ENCODE measurements at places on chromosomes 6 and 20.

GRCh38 chr6:158667360-158667981 is 17.6 kb downstream of the SYTL3 start:
- DNase-seq: no peak

- DNase-seq: no peak
These were observed 2.6 kb upstream of the GID8 start for GRCh38 chr20:62935204-62935967.

- no peak for DNase-seq
These were observed 24.4 kb downstream of the PCMTD2 start for GRCh38 chr20:64279826-64280459.

DNA sequence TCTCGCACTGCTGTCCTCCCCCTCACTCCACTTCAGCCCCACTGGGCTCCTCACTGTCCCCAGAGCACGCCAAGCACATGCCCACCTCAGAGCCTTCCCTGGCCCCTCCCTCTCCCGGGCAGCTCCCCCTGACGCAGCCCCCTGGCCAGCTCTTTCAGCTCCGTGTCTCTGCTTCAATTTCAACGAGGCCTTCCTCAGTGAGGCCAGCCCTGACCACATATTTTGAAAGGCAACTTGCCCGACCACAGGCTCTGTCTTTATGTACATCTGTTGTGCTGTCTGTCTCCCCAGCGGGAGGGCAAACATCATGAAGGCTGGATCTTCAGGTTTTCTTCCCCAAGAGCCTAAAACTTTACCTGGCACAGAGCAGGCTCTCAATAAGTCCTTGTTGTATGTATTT is 44.6 kb downstream of the JPH2 start:
- no peak for DNase-seq

GRCh38 chr6:16402581-16402900 is 164.2 kb downstream of the GMPR start:
- no peak for DNase-seq

DNA sequence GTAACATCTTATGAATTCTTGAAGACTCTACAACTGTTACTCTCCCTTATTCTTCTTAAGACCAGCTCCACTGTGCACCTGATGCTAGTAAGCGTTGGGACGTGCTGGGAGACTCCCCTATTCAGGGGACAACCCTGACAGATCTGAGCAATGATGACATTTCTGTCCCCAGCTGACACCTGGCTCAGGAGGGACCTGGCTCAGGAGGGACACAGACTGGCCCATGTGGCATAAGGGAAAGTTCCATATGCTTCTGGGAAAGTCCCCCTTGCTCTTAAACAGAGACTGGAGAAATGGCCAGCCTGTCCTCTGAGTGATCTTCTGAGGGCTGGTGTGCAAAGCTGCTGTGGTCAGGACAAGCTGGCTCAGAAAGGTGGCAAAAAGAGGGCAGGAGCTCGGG is 10.0 kb upstream of the CD93 start:
- DNase-seq: no peak

DNA sequence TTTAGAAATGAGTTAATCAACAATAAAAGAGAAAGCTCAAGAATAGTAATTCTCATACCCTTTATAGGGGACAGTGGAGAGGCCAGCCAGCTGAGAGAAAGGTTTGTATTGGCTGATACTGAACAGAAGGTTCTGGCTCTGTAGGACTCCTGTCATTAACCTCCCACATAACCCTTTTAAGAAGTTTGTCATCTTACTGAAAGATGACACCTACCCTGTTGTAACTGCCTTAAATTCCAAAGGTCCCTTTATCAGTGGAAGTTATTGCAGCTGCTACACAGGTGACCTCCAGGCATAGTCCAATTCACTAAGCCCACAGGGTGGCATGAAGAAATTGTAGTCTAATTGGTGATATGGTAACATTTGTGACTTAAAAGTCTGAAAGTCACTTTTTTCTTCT is 790.1 kb downstream of the TENT5A start:
- no peak for DNase-seq

DNA sequence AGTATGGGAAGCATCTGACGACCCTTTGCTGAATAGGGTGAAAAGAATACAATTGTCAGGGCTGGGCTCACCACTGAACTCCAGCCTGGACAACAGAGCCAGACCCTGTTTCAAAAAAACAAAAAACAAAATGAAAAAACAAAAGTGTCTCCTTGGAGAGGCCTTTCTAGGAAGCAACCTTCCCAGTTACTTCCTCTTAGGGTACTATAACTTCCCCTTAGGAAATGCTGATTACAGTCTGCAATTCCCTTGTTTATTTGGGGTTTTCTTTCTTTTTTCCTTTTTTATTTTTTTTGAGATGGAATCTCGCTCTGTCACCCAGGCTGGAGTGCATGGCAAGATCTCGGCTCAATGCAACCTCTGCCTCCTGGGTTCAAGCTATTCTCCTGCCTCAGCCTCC is 20.5 kb upstream of the TTPAL start:
- no peak for DNase-seq

GRCh38 chr20:44475372-44475693 is 341 bp upstream of the TTPAL start:
- DNase-seq: no peak

DNA sequence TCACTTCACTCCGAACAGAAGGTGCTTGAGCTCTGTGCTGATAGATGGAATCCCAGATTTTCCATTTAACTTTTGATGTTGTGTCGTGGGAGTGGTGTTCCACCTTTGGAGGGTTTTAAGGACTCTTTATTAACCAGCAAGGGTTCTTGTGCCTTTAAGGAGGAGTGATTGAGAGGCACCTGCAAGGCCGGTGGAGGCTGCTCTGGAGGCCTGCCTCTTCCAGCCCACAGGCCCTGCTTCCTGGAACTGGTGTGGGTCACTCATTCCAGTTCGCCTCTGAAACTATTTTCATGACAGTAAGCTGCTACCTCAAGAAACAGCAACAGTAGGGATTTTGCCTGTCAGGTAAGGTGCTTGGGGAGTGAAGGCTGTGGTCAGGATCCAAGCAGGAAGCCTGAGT is 58.8 kb upstream of the APCDD1L start:
- DNase-seq: no peak

GRCh38 chr20:47161411-47161810 is 195.1 kb downstream of the ZMYND8 start:
- DNase-seq: no peak

GRCh38 chr6:118724211-118724610 is 72.8 kb upstream of the CEP85L start:
- no peak for DNase-seq

DNA sequence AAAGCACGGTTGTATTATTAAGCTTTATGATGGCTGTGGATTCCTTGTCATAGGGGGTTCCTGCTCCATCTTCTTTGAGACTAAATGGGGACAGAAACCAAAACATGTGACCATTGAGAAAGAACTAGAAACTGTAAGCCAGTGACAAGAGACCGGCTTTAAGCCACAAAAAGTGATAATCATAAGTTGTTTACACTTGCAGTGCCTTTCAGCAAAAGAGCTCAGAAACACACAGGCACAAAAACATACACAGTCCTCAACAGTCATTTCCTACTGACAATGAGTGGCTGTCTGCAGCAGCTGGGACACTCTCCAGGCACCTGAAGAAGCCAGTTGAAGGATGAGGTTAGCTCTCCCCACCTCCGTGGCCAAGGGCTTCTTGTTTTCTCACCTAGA is 20.0 kb upstream of the UBE2J1 start:
- no peak for DNase-seq

GRCh38 chr6:64252256-64252655 is 616.7 kb downstream of the PHF3 start:
- no peak for DNase-seq

GRCh38 chr6:42197555-42198362 is 3.0 kb upstream of the GUCA1B start:
- peak; percentile 36 for DNase-seq

GRCh38 chr6:41494212-41495110 is 51.7 kb upstream of the FOXP4 start:
- DNase-seq: no peak

DNA sequence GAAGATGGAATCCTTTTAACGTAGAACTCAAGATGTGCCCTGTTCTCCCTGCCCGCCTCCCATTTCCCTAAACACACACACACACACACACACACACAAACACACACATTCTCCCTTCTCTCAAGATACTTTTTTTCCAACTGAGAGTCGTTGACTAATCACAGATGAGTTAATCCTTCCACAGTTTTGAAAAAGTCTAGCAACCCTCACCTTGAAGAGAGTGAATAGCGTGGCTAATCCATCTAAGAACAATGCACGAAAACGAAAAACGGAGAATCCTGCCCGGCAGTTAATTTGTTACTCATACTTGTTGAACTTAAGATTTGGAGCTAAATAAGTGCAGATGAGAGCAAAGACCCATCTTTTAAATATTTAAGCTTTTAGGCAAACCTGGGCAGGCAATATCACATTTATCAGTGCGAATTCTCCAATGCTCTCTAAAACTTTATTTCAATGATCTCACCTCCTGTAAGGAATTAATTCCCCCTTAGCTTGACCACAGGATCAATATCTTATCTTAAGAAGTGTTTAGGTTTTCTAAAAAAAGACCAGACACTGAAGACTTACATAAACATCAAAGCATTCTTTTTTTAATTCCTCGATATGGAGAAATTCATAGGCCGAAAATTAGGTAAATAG is 1.1 kb downstream of the AGPAT4 start:
- DNase-seq: no peak

DNA sequence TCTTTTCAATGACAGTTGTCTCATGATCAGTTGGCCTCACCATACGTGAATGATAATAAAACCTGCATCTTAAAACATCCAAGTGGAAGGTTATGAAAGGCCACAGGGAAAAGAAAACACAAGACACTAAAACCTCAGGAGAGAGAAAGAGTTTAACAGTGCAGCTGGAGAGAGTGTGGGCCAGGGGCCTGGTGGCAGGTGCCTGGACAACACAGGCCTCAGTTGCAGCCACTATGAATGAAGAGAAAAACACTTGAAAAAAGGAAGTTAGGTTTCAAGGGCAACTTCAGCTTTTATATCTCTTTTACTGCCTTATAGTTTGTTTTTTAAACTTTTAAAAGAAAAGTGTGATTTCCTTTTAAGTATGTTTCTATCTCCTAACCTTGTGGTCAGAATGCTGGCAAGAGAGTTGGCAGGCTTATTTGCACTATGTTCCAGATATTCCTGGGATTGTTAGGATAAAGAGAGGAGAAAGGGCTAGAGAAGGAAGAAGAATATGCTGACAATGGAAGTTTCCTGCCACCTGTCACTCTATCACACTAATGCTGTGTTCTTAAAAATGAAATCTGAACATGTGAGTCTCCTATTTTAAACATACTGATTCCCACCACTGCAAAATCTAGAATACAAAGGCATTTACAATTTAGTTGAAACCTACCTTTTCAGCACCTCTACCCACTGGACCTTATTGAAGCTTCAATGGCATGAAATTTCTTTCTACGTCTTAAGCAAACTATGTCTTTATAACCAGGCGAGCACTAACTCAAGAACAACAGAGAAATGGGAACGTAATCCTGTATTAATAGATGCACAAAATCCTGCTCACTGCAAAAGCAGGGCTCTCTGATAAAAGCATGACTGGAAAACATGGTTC is 222.4 kb downstream of the CD83 start:
- DNase-seq: no peak

- no peak for DNase-seq
These were observed 23.2 kb upstream of the FILIP1 start for GRCh38 chr6:75516757-75517156.

- no peak for DNase-seq
These were observed 1.1 kb upstream of the ZNF343 start for GRCh38 chr20:2509794-2510193.

- peak; percentile 7 for DNase-seq
These were observed 51.2 kb upstream of the RANBP9 start for GRCh38 chr6:13762611-13763441.

GRCh38 chr20:2692886-2693285 is 306 bp downstream of the EBF4 start:
- peak; percentile 46 for DNase-seq

DNA sequence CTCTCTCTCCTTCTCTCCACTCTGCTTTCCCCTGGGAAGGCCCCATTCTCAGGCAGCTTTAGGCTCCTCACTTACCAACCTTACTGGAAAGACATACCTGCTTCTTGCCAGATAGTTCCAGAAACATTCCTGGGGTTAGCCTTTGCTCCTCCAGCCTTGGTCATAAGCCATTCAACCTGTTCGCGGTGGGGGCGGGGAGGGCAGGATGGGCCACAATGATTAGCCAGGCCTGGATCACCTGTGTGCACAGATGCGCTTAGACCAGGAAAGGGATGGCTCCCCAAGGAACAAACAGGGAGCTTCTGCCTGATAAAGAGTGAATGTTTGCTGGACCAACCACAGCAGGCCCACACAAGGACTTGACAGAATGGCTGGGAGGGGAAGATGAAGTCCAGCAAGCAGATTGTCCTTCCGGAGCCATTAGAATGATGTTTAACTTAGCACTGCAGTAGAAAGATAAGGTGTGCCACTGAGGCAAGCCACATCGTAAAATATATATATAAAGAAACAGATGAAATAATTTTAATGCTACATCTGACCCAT is 57.7 kb upstream of the CDKAL1 start:
- no peak for DNase-seq

- no peak for DNase-seq
These were observed 20.3 kb upstream of the LRRN4 start for GRCh38 chr20:6074145-6074561.

- DNase-seq: no peak
These were observed 40.1 kb upstream of the NNAT start for GRCh38 chr20:37480919-37481318.

DNA sequence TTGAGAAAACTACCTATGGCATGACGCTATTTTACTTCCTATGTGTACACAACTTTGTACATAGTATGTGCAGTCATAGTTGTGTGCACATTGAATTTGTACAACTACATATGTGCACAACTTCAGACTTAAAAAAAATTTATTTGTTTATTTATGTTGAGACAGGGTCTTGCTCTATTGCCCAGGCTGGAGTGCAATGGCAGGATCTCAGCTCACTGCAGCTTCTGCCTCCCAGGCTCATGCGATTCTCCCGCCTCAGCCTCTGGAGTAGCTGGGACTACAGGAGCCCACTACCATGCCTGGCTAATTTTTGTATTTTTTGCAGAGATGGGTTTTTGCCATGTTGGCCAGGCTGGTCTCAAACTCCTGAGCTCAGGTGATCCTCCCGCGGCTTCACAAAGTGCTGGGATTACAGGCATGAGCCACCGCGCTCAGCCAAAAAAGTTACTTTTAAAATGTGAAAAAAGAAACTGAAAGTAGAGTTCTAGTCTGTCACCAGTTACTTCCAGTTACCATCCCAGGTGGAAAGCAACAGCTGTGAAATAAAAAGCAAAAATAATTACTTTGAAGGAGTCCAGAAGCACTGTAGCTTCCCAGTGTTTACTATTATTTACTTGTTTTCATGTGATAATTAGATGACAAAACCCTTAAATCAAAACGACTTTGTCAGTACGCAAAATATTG is 1.7 kb upstream of the ZKSCAN8 start:
- DNase-seq: no peak

DNA sequence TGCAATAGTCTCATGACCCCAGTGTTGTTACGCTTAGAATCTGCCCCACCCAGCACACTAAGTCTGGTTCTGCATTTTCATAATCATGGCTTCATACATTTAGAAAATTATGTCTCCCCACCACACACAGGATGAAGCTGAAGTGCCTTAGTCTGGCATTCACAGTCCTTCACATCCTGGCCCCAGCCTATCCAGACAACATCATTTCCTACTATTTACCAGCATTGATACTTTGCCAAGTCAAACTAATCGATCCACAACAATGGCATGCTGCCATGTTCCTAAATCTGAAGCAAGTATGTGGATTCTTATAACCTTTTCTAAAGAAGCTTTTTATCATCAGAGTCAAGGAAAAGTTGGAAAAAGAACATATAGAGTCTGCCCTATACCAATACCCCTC is 132.4 kb upstream of the FBXL4 start:
- DNase-seq: no peak

- DNase-seq: peak; percentile 51
These were observed 67.6 kb downstream of the NUDT3 start for GRCh38 chr6:34324738-34325444.

- no peak for DNase-seq
These were observed 102.1 kb upstream of the STMND1 start for GRCh38 chr6:16999491-17000436.

All from NCI-H2171 (cell line).